ENCODE measurements at places on chromosomes 7 and 10.

DNA sequence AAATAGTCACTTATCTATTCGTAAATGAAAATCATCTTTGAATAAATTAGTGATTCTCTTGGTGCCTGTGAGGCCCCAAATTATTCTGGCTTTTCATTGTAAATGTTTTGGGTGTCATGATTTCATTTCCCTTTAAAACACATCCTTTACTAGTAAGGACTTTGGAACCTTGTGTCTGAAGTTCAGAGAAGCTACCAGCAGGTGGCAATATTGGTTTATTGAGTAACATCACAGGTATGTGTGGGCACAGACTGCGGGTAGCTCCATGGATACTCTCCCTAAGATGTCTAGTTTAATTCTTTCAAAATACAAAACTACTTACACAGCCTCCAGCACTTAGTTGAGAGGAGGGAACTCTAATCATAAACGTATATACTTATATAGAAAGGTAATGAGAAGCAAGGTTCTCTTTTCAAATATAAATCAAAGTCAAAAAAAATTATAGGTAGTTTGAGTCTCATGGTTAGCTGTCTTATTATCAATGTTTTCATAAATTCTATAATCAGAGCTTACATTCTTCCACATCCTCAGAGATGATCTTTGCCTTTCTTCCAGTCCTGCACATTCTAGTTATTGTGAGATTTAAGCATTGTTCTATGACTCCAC, 449.6 kb downstream of the GRM8 start:
- DNase-seq: peak; percentile 3

DNA sequence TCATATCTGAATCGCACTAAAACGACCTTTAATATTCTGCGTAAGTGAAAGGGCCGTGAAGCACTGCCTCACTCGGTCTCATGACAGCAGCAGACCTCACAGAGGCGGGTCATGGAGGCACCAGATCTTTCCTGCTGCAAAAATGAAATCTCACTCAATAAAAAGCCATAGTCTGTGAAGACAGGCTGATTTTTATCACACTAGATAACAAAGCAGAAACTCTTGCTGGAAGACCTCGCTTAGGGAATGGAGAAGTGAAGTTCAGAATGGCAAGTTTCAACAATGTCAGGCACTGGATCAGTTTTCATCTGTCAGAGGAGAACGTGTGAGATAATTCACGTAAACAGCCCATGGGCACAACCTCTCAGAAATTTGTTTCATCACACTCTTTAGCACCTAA, 8.0 kb downstream of the SEPHS1 start:
- DNase-seq: no peak

GRCh38 chr10:84356928-84357327, 28.5 kb downstream of the CCSER2 start:
- no peak for DNase-seq

DNA sequence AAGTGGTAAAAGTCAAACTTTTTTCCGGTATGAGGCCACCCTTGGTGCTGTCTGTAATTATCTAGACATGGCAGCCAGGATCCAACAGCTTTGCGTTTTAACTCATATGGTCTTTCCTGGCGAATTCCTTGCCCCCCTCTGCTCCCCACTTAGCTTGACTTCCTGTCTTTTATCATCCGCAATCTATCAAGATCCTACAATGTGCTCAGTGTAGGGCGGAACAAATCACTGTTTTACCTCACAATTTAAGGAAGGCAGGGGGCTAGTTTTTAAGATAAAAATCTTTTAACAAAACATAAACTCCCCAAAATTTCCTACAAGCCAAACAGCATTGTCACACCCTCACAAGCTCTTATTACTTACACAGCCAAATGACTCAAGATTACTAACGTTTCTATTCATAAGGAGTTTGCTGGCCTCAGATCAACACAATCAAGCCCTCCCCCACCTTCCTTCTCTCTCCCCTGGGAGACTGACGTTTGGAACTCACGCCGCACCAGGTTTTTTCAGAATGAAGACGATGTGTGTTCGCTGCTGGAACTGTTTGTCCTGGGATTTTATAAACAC, 1.3 kb upstream of the CDK14 start:
- peak; percentile 64 for DNase-seq

- DNase-seq: no peak
Measured at GRCh38 chr7:80922253-80923049, 3.6 kb upstream of the SEMA3C start.

DNA sequence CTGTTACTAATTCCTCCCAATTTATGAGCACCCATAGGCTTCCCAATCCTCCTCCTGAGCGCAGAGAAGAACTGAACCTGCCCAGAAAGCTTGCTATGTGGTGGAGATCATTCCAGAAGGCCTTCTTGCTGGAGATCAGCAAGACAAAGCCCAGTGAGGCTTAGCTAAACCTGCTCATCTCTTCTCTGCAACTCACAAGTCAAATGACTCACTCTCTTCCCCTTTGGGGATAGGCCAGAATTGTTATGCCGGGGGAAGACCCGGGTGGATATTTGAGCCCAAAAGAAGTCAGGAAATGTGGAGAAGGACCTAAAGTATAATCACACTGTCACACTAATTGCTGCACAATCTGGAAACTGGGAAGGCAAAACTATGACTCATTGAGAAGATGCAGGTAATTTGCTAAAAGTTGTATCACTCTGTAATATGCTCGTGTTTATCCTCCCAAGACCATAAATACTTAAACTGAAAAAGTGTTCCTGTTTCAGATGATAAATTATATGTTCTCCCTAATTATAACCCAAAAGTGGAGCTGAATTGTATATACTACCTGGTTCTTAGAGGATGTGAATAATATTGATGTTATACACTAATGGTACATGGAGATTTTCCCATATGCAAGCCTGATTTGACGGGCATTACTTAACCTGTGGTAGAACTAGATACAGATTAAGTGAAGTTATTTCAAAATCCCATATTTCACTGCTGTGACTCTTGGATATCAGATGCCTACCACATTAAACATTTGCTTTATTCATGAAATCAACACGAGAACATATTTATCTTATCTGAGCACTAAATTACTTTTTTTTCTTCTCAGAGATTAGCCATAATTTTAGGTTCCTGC, 6.4 kb downstream of the NEBL start:
- no peak for DNase-seq

DNA sequence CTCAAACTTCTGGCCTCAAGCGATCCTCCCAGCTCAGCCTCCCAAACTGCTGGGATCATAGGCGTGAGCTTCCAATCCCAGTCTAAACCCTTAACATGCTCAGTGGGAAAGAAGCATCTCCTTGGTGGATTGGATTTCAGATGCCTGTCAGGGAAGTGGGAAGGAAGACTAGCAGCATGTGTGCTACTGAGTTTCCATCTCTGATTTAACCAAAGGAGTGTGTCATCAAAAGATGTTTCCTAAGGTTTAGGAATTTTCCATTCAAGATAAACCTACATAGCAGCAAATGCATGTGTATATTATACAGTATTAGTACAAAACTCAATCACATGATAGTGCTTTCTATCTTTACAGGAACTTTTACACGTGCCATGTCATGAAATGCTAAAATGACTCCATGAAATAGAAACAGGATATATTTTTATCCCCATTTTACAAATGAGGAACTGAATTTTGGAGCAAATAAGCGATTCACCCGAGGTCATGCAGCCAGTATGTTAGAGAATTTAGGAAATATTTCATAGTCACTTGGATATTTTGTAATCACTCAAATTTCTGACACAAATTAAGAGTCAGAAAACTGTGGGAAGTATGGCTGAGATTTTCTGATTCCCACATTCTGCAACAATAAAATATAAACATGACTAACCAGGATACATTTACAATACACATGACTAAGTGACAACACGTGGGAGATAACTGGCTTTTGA, 11.4 kb upstream of the TMEM26 start:
- no peak for DNase-seq

DNA sequence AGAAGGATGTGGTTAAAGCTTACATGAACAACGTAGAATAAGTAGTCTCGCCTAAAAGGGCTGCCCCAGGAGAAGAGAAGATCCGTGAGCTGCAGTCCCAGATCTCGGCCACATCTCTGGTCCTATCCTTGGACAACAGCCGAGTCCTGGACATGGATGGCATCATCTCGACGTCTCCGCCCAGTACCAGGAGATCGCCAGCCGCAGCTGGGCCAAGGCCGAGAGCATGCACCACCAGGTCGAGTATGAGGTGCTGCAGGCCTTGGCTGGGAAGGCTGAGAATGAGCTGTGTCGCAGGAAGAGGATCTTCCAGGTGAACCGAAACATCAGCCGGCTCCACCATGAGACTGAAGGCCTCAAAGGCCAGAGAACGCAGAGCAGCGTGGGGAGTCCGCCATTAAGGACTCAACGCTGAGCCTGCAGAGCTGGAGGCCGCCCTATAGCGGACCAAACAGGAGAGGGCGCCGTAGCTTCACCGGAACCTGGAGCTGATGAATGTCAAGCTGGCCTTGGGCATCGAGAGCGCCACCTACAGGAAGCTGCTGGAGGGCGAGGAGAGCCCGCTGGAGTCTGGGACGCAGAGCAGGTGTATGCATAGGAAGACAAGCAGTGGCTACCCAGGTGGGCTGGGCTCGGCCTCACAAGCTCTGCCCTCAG, 22.2 kb downstream of the LIPK start:
- DNase-seq: peak; percentile 7

GRCh38 chr10:31999836-32000235, 56.4 kb downstream of the KIF5B start:
- no peak for DNase-seq

- DNase-seq: no peak
Measured at GRCh38 chr7:91551377-91552175, 287.3 kb downstream of the FZD1 start.

DNA sequence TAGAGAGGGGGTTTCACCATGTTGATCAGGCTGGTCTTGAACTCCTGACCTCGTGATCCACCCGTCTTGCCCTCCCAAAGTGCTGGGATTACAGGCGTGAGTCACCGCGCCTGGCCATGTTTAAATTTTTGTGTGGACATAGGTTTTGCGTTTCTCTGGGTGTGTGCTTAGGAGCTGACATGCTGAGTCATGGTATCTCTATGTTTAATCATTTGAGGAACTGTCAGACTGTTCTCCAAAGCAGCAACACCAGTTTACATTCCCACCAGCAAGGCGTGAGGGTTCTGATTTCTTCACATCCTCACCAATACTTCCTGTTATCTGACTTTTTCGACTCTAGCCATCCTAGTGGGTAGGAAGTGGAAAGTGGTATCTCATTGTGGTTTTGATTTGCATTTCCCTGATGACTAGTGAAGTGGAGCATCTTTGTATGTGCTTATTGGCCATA, 153.7 kb downstream of the DNAJB6 start:
- peak; percentile 73 for DNase-seq

DNA sequence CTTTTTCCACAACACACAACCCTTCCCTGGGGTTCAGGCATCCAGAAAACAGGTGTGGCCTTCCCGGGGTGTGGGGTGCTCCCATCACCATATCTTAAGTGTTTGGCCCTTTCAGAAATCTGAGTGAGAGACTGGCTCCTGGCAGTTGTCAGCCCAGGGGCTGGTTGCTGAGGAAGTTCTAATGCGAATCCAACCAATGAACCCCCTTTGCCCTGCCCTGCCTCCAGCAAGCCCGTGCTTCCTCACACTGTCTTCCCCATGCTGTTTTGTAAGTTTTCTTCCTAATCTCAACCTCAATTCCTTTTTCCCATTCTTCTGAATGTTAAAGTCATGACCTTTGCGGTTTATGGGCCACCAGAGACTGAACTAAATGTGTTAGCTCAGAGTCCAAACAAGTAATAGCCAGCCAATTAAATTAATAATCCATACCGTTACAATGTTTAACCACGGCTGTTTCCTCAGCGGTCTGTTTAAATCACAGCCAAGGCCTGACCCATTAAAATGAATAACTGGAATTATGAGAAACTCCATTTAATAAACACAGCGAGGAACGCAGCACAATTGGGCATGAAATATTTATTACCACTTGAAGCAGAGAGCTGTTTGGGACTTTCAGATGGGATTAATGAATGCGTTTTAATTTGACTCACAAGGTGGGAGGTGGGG, 90.9 kb upstream of the TCF7L2 start:
- no peak for DNase-seq

DNA sequence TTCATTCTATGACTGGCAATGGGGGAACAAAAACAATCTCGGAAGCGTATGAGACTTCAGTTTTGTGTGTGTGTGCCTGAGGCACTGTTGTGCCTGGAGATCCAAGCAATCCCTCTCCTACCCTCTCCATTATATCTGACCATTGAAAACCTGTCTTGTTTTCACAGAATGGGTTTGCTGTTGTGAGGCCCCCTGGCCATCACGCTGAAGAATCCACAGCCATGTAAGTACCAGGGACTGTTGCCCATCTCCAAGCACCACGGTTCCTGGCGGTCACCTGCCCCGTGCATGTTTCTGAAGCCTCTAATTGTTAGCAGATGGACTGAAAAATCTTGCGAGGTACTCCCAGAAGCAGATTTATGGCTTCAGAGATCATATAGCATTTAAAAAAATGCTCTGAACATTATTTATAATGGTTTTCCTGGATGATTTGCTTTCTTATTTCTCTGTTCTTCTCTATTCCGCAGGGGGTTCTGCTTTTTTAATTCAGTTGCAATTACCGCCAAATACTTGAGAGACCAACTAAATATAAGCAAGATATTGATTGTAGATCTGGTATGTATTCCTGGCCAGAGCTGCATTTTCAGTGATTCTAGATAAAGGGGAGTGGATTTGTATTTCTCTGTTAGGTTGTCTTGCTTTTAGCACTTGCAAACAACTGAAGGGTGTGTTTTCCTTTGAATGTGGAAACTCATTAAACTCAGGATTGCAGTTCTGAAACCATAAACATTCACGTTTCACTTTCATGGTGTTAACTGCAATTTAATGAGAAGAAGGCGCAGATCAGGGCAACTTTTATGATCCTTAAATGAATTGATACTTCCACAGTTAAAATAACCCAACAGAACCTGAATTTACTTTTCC, 288.2 kb downstream of the TWIST1 start:
- DNase-seq: no peak

GRCh38 chr7:92020636-92021035, 80.0 kb downstream of the AKAP9 start:
- DNase-seq: no peak

DNA sequence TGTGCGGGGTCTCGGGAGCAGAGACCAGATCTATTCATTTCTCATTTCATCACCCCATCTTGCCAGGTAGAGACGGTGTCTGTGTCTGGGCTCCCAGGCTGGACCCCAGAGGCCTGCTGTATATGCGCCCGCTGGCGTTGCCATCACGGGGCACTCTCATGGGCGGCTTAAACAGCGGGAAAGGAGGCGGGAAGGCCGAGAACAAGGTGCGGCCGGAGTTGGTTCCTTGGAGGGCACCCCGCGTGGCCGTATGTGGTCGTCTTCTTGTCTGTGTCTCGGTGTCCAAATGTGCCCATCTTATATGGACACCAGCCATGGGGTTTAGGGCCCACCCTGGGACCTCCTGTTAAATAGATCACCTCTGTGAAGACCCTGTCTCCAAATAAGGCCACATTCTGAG, 2.1 kb upstream of the CFAP46 start:
- DNase-seq: no peak

GRCh38 chr7:94741179-94741578, 85.2 kb upstream of the SGCE start:
- no peak for DNase-seq

DNA sequence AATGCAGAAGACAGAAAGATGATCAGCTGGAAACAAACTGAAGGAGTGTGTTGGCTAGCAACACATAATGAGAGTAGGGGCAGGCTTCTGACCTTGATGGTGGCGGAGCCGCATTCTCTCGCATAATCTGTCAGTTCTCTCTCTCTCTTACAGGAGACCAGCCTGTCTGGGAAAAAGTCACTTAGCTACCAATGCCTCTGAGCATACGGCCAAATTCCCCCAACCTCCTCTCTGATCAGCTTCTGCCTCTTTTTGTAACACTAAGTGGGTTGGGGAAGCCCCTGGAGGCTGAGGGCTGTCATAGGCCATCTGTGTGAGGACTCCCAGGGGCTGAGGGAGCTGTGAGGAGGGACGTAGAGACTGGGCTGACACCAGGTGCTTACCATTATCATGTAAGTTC, 104.6 kb downstream of the HIPK2 start:
- no peak for DNase-seq

- DNase-seq: no peak
Measured at GRCh38 chr7:2926120-2926895, 82.2 kb upstream of the GNA12 start.
